ENCODE measurements at places on chromosomes 6 and 20.
A peak's percentile ranks its signal among the peaks of the same experiment; 100 is the strongest.

GRCh38 chr6:142359271-142359960 lies 57.6 kb downstream of the ADGRG6 start:
- no peak for DNase-seq

DNA sequence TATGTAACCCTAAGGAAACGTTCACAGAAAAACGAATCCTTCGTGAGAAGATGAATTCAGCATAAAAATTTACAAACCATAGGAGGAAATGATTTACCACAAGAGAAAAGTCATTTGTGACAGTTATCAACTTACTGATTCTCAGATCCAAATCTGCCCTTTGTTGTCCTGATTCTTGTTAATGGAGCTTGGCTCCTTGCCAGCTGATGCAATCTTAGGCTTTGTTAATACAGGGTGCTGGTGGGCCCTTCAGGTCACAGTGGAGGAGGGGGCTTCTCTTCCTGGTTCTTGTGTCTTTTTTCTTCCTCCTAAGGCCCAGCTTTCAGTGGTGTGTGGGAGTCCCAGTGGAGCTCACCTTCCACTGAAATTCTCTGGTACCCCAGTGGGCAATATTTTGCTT lies 108.4 kb upstream of the MAP3K7 start:
- no peak for DNase-seq

DNA sequence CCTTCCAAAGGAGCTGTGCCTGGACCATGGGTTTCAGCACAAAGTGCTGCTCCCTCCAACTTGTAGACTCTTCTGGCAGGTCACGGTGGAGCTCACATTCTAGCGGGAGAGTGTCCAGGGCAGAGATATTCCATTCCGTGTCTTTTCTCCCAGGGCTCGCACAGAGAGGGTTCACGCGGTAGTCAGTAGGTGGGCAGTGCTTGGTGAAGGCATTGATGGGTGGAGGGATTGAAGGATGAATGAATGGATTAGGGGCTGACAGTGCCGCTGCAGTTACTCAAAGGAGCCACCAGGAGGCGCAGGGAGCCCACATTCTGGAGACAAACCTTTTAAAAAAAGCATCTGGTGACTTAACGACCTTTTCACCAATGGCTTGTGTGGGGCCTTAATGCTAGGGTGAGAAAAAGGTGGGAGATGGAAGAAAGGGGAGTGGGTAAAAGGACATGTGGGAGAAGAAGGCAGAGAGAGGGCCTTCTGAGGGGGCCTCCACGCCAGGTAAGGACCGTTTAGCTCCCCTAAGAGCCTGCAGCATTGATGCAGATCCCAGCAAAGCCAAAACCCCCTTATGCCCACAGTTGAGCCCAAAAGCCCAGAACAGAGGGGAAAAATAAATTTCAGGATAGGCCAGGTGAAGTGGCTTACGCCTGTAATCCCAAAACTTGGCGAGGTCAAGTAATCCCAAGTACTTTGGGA lies 17.5 kb upstream of the FAM110A start:
- peak; percentile 35 for DNase-seq

DNA sequence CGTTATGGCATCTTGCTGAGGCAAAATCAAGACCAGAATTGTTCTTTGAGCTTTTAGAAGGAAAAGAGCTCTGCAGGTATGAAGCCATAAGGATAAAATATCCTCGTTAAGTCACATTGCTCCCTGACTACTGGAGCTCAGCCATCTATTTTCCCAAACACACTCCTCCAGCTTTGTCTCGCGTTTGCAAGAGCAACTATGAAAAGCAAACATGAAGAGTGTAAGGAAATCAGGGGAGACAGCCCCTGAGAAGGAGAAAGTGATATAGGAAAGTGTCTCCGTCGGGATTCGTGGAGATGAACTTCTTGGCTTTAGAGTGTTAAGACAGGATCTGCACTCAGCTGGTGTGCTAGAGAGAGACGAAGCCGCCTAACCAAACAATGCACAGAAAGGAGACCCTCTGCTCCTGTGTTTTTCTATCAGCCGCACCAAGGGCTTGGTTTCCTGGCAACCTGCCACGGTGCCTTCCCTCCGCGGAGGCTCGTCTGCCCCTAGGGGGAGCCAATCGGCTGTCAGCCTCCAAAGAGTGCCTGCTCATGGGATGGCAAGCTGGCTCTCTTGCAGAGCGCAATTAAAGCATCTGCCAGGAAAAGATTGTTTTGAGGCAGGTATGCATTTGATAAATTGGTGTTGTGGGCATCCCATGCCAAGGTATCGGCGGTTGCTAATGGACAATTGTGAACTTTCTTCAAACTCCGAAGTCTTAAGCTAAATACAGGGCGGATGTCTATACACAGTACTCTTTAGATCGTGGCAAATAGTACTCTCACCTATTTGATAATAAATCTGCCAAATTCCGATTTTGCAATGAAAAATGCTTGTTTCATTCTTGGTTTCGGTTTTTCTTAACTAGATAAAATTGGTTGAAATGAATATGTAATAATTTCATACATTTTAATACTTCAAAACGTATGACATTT lies 603.2 kb downstream of the RNF144B start:
- DNase-seq, result peak; percentile 27

DNA sequence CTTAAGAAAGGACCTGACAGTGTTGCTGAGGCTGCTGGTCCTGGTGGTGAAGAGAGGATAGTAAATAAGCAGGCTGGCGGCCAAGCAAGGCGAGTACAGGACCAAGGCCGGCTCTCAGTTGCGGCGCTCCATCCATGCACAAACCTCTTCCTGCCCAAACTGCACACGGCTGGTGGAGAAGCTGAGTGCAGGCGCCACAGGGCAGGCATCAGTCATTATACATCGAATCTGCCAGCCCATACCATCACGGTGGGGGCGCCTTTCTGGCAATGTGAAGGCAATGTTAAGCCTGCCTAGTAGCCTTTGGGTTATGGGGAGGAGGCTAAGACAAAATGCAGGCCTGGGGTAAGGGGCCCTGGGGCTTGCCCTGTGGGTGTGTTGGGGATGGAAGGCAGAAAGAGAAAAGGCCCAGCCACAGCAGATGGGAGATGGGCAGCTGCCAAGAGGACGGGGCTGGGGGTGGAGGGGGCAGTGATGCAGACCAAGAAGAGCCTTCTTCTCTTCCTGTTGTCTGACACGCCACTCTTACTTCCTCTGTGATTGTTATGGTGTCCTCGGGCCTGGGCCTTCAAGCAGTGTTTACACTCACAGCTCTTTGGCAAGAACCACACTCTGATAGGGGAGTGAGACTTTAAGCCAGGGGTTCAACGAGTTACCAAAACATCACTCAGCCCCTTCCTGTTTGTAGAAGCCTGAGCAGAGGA lies 20.3 kb upstream of the KCNK16 start:
- no peak for DNase-seq

DNA sequence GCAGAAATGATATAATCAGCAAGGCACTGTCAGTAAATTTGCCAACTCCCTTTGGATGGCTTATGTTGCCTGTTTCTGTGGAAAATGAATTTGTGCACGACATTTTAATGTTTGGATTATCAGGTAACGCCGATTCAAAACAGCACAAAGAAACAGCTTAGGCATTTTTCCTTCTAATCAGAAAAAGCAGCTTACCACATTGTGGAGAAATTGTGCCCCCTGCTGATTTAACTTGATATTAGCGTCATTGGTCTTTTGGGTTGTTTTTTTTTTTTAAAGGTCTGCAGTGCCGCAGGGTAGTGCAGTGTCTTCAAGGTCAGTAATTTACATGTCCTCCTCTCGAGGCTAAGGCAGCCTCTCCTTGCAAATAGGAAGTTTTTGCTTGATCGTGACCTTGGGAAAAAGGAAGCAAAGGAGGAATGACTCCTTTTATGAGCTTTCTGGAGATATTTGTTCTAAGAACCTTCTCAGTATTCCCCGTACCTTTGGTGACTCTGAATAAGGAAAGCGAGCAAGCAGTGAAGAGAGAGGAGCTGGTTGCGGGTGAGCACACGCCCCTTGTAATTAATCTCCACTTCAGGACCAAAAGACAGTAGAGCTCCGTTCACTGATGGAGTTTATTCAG lies 79.1 kb downstream of the ELOVL4 start:
- DNase-seq, result no peak

GRCh38 chr20:137668-138490 lies 4.5 kb upstream of the DEFB126 start:
- DNase-seq, result no peak

- DNase-seq, result no peak
Observed at GRCh38 chr20:31930779-31931178, 21.1 kb downstream of the PDRG1 start.

GRCh38 chr6:49841424-49841823 lies 24.9 kb downstream of the CRISP1 start:
- DNase-seq, result no peak

DNA sequence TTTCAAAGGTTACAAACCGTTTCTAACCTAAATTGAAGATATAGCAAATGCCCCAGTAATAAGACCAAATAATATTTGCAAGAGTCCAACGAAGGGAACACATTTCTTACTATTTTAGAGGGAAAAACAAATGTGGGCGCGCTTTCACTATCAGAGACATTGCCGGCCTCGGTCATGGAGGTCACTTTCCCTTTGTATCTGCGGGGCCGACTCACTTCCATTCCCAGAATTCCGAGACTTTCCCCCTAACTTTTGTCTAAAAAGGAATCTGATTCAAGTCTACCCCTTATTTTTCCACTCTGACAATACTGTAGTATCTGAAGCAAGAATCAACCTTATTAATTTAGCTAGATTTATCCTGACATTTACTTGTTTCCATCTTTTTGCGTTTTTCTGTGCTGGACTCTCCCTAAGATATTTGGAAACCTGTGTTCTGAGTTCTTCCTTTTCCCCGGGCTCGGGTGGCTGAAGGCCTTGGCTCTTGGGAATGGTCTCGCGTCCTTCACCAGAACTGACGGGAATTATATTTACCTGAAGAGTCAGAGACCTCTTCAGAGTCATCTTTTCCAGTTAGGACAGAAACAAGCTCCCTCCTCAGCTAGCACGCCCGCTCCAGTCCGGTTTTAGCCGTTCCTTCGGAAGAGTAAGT lies 71.8 kb upstream of the ZNF184 start:
- no peak for DNase-seq

GRCh38 chr20:38805502-38805957 lies at the start of gene PPP1R16B:
TSS of gene PPP1R16B (plus strand) at chr20:38805697. CDS start at chr20:38835926, 30,229 bp downstream.
- peak; percentile 81 for DNase-seq

- no peak for DNase-seq
Observed at GRCh38 chr6:53325785-53326184, 23.0 kb downstream of the ELOVL5 start.

- no peak for DNase-seq
Observed at GRCh38 chr6:94376876-94377275, 957.5 kb upstream of the EPHA7 start.

DNA sequence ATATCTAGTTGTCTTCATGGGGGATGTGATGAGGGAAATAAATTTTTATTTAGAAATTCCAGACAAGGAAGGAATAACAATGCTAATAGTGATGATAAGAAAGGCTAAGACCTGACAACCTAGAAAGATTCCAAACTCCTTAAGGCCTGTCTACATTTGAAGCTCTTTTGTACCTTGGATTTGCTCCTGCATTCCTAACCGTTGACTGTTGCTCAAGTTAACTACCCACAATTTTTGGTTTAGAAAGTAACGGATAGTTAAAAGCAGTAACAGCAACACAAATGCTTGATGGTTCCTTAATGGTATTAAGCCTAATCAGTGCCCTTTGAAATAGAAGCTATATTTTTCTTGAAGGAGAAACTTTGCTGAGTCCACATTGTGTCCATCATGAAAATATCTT lies 52.9 kb downstream of the TRMT11 start:
- DNase-seq, result no peak

DNA sequence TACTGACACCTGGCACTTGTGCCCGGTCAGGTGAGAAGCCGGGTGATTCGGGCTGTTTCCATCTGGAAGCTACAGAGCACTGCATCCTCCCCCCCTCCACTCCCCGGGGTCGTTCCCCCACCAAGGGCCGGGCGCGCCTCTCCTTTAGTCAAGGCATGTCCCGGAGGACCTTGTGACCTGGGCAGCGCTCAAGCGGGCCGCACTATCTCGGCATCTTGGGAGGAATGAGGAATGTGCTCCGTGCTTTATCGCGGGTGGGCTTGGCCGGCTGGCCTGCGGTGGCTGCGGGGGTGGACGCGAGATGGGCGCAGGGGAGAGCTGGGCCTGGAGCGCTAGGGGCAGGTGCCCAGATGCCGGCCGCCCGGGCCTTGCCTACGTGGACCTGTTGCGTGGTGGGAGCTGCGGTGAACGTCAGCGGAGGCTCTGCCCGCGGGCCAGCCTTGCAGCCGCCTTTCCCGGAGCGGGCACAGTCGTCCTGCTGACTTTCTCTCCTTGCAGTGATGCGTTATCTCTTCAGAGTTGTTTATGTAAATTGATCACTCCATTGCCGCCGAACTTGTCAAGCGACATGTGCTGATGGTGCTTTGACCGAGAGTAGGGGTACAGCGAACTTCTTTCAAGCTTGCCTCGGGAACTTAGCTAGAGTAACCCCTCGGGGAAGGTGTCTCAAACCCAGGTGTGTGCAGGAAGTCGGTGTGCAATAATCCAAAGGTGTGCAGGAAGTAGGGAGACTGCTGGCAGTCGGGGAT lies 1.1 kb downstream of the LRRC1 start:
- no peak for DNase-seq

GRCh38 chr6:161889324-161889723 lies 615.5 kb upstream of the AGPAT4 start:
- DNase-seq, result no peak

DNA sequence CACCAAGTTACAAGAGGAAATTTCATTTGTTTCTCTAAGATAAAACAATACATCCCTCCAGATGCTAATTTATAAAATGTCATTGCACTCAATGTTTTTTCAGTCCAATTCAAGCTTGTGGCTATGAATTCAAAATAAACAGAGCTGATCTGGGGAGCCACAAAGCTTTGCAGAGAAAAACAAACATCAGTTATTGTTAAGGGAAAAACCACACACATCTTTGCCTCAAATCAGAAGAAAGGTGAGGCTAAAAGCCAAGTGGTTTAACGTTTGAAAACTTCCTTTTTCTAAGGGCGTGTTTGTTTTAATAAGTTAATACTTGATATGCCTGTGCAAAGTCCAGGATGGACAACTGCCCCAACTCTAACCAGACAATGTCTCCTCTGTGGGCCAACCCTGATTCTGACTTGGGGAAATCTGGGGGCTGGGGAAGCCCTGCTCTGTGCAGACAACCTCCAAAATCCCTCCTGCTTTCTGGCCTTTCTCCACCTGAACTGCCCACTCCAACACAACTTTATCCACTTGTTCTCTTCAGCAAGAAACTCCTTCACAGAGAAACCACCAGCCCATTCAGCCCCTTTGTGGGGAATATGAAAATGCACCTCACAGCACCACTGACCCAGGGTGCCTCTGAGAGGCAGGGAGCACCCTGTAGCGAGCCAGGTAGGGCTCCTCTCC lies 44.6 kb upstream of the NT5E start:
- no peak for DNase-seq

DNA sequence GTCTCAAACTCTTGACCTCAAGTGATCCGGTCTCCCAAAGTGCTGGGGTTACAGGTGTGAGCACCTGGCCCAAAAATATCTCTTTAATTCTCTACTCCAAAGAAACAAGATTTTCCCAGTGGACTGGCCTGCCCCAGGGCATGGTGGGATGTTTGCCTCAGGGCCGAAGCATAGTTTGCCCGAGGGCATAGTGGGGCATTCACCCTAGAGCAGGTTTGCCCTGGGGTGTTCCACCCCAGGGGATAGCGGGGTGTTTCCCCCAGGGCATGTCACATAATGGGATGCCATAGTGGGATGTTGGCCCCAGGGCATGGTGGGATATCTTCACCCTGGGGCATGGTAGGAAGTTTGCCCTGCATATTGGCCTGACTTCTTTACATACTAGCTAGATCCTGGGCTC lies 97.2 kb downstream of the VEGFA start:
- DNase-seq, result no peak

GRCh38 chr6:32086661-32087573 lies 22.2 kb downstream of the TNXB start:
- peak; percentile 40 for DNase-seq

GRCh38 chr20:31818376-31818908 lies 714 bp upstream of the MYLK2 start:
- no peak for DNase-seq

- no peak for DNase-seq
Observed at GRCh38 chr6:3793545-3793944, 42.0 kb upstream of the PXDC1 start.
